ENCODE measurements at places on chromosomes 1 and 21.
A peak's percentile ranks its signal among the peaks of the same experiment; 100 is the strongest.

DNA sequence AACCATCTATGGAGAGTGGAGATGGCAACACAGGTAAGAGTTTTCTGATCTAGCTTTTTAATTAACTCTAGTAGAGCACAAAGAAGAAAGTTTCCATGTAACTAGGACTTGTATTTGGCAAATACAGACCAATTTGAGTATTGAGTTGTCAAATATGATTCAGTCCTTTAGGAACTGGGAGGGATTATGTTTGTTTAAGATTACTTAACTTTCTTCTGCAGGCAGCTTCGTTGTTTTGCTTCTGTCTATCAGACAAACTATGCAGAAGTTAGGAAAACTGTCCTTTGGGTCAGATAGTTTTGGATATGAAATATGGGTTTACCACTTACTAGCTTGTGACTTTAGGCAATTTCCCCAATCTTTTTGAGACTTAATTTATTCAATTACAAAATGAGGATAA, 111.8 kb downstream of the POU2F1 start:
- peak; percentile 31 for DNase-seq

- peak; percentile 15 for DNase-seq
These were observed 96.8 kb upstream of the PALMD start for GRCh38 chr1:99548943-99549605.

DNA sequence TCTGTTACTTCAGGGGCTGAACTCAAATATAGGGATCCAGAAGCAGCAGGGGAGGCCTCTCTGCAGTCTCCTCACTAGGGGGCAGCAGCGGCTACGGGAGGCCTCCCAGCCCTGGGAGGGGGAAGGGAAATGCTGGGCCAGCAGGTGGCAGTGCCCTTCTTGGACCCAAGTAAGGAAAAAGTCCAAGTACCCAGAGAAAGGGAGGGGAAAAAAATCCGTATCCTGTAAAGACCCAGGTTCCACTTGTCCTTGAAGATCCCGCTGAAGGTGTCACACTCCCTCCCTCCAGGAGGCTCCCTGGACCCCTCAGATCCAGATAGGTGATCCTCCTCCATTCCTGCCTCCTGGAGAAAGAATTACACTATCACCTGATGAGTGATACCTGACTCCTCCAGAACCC, 14.1 kb upstream of the NUAK2 start:
- peak; percentile 97 for DNase-seq

GRCh38 chr1:38608202-38608864, 251.2 kb downstream of the RRAGC start:
- DNase-seq = peak; percentile 17

GRCh38 chr1:89820422-89821321, at the start of gene LRRC8D:
Gene LRRC8D (plus strand): TSS chr1:89821032. CDS start chr1:89933069, 112,037 bp downstream.
- DNase-seq = peak; percentile 76

- DNase-seq = no peak
These were observed 8.3 kb downstream of the CSMD2 start for GRCh38 chr1:34156739-34157138.

GRCh38 chr1:214229736-214230135, 51.2 kb upstream of the SMYD2 start:
- DNase-seq = no peak

GRCh38 chr1:243253926-243254232, 1.2 kb downstream of the CEP170 start:
- no peak for DNase-seq

DNA sequence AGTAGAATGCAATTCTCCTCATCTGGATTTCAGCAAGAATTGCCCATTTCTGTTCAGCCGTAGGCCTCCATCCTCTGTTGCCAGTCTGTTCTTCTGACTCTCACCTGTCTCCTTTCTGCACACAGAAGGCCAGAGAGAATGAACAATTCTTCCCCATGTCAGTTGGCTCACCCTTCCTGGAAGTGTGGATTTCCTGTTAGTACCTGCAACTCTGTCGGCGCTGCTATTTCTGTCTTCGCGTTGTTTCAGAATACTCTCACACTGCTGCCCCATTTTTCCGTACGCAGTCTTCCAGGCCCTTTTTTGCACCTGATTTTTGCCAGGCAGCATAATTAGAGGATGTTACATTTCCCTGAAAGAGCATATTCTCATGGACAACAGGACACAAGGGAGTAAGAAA, 200.7 kb downstream of the FGGY start:
- DNase-seq = no peak

- DNase-seq = no peak
These were observed 870.7 kb downstream of the LRRIQ3 start for GRCh38 chr1:73327180-73327793.

GRCh38 chr1:245896258-245896657, 610.8 kb downstream of the SMYD3 start:
- DNase-seq = no peak

DNA sequence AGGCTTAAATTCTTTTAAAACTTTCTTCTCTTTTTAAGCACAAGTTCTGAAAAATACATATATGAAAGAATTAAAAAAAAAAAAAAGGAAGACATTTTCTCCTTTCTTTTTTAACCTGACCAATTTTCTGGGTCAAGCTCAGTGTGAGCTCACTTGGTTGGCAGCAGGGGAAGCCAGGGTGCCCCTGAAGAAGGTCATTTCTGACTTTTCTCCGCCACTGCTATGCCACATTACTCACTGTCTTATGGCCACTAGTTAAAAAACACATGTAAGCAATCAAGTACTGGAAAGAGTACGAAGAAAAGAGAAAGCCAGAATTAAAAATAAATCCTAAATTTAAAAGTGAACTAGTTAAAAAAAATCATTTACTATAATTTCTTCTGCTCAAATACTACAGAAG, 275.0 kb downstream of the NEGR1 start:
- DNase-seq = no peak

- DNase-seq = peak; percentile 59
These were observed 30.5 kb downstream of the KRTAP10-1 start for GRCh38 chr21:44509539-44509938.

DNA sequence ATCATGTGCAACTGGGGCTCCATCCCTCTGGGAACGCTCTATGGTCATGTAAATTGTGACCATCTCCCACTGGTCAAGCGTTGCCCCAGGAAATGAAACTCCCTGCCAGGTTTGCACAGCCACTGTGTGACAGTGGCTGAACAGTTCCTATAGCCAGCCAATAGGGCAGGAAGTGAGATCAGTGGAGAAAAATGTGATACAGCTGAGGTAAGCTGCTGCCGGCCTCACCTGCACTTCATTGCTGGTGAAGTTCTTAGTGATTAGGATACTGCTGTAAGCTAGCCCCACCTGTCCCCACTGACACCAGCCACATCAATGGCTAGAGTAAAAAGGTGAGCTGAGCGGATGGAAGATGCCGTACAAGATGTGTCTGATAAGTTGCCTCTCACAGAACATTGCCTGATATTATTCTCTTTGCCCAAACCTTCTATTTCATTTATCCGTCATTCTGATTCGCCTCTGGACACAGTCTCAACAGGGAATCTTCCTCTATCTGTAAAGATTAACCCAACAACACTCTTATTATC, 38.4 kb upstream of the CDC42BPA start:
- peak; percentile 31 for DNase-seq
